Brain (organoid and tissue), 16 donors: ENCODE measurements at places on chromosomes 1 and 21.
A peak's percentile ranks its signal among the peaks of the same experiment; 100 is the strongest.

DNA sequence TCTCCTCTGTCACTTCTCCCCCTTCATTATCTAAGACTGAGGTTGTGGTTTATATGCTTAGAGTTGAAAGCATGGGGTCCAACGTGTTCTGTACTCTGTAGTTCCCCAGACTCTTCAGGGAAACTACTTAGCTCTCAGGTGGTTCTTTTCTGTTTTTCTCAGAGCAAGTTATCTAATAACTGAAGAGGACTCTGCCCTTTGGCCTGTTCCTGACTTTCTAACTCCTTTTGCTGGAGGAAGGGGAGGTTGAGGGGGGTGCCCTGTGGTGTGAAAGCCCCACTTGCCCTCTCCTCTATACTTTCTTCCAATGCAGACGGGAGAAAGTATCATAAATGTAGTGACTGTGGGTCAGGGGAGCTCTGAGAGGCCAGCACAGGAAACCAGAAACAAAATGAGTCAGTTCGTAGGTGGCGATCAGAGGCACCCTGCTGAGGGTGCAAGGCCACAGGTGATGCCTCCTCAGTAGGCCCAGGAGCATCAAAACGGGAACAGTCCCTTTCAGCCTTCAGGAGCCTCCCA is 5.0 kb downstream of the SLC25A44 start:
- no peak for DNase-seq

GRCh38 chr1:77193951-77194350 is 25.3 kb downstream of the PIGK start:
- no peak for DNase-seq

DNA sequence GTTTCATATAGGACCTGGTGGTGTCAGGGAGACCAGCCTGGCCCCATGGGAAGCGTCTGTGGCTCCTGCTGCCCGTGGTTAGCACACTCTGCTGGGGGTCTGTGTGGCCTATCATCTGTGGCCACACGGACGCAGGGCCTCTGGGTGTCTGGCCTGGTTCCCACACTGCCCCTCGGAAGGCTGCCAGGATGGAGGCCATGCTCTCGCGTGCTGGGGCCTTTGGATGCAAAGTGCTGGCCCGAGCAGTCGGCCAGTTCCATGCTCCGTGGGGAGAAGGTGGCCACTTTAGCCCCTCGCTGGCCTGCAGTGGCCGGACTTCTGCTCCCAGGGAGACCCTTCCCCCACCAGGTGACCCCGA is 20.8 kb upstream of the LRRC3 start:
- no peak for DNase-seq

DNA sequence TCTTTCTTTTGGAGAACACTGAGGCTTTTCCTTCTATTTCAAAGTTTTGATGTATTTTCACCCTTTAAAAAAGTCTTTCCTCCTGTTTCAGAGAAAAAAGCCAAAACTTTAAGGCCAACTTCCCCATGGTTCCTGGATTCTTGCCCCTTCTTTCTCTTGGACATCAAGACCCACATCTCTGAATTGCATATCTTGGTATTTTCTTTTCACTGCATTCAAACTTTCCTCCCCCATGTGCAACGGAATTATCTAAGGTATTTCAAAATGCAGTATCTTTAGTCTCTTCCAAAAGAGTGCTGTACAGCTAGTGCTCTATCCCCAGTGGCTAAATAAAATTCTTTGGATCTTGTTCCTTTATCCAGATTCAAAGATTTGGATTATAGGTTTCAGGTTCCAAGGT is 81.1 kb upstream of the TSPAN2 start:
- DNase-seq = no peak

- DNase-seq = no peak
These were observed 7.9 kb upstream of the GNPAT start for GRCh38 chr1:231232870-231233734.

DNA sequence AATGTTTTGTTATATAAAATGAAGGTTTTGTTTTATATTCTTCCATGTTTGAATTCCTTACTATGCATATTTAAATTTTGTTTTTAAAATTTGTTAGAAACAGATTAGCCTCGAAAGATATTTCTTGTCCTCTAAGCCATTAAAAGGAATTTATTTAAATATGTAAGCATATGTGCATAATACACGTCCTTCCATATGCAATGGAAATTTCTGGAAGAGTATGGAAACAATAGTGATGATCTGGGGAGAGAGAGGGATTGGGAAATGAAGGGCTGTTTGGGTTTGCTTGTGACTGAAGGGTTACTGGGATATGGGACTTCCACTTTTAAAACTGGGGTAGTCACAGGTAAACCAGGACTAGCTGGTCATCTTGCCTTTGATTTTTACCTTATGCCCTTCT is 21.1 kb downstream of the ECHDC2 start:
- no peak for DNase-seq

- no peak for DNase-seq
These were observed 4.8 kb downstream of the SIM2 start for GRCh38 chr21:36703626-36704280.

DNA sequence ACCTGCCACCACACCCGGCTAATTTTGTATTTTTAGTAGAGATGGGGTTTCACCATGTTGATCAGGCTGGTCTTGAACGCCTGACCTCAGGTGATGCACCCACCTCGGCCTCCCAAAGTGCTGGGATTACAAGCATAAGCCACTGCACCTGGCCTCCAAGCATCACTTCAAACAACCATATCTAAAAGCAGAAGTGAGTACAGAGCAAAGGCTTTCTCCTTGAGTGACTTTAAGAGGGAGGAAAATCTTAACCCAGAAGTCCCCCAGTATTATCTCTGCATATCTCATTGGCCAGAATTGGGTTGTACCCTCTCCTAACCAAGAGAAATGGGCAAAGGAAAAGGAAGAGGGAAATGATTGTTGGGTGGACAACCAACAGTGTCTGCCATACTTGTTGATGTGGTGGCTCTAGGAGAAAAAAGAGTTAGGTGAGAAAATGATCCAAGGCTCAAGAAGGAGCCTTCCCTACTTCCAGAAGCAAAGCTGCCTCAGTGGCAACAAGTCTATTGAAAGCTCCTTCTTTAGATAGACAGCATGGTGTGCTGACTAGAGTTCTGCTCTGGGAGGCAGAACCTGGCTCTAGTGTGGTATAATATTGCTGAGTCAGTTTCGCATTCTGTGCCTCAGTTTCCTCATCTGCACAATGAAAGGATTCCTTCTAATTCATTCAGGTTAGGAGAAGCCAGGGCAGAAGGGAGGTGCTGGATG is 16.8 kb upstream of the FOXE3 start:
- no peak for DNase-seq

- DNase-seq = peak; percentile 89
These were observed 107.8 kb downstream of the PLPPR5 start for GRCh38 chr1:98896711-98897445.

- peak; percentile 54 for DNase-seq
These were observed 9.6 kb downstream of the ZBTB17 start for GRCh38 chr1:15966081-15966955.

DNA sequence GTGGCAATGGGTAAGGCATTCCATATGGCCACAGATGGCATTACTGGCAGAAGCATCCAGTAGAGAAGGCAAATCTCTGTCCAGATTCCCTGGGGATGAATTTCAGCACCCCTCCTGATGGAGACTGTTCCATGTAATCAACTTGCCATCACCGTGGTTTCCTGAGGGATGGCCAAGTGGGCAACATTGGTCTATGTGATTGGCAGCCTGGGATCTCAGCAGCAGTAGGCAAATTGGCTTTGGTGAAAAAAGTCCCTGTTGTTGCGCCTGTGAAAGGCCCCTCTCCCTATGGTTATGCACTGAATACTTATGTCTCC is 19.3 kb downstream of the DMRTB1 start:
- no peak for DNase-seq

DNA sequence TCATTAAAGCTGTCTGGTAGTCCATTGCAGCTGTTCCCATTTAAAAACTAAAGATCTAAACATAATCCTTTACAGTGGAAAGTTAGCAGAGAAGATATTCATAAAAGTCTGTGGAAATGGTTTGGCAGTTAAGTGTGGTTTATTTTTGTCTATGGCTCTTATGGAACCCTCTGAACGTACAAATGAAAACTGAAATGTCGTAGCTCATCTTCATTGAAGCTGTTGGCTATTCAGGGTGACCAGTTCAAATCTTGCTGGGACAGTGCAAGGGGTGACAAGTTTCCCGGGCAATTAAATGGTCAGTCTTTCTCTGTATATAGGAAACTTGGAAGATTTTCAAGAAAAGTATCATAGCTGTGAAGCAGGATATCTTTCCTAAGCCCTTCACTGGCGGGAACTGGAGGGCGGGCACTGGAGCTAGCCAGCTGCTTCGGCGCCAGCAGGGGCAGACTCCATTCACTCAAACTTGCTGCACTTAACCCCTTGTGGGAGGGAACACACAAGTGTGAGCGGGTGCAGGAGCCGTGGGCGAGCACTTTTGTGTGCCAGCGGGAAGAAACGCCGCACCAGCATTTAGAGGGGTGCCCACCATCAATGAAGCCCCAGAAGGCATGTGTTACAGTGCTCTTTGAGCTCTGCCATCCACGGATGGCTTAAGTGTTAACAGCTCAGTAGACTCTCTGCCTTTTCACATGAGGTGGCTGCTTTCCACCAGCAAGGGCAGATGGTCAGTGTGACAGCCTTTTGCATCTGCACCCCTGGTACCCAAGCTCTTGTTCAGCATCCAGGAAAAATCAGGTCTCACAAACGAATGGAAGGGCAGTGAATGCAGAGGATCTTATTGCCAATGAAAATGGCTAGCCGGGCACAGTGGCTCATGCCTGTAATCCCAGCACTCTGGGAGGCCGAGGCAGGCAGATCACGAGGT is 232.1 kb upstream of the KAZN start:
- DNase-seq = peak; percentile 75

GRCh38 chr1:242811092-242811840 is 286.8 kb upstream of the PLD5 start:
- no peak for DNase-seq

- no peak for DNase-seq
These were observed 56.9 kb downstream of the MIER1 start for GRCh38 chr1:66981679-66982078.

DNA sequence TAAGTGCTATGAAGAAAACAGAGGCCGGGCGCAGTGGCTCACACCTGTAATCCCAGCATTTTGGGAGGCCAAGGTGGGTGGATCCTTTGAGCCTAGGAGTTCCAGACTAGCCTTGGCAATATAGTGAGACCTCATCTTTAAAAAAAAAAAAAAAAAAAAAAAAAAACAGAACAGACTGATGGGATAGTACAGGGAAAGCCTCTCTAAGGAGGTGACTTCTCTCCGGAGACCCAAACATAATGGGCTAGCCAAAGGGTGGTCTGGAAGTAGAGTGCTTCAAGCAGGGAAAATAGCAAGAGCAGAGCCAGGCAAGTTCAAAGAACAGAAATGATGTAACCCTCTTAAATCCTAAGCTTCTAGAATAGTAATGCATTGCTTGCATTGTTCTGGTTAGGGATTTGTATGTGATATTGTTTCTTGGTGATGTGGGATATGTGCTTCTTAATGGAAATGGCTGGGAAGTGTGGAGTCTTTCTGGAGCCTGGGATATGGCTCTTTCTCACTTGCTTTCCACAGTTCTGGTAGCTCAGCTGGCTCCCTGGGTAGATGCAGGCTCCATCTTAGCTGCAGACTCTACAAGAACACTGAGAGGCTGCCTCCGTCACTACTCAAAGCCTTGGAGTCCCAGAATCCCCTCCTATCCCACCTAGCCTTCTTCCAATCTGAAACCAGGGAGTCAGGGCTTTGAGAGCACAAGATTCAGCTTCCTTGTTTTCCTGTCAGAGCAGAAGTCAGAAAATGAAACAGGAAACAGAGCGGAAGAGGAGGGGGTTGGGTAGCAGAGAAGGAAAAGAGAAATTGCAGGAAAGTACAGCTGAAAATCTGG is 1.9 kb upstream of the PIGV start:
- DNase-seq = peak; percentile 37

- DNase-seq = no peak
These were observed 36.1 kb upstream of the RUNX3 start for GRCh38 chr1:24966121-24966723.

GRCh38 chr1:101309334-101310311 is 72.8 kb downstream of the S1PR1 start:
- peak; percentile 95 for DNase-seq

- DNase-seq = no peak
These were observed 78.0 kb upstream of the KCNJ6 start for GRCh38 chr21:37994211-37994610.

DNA sequence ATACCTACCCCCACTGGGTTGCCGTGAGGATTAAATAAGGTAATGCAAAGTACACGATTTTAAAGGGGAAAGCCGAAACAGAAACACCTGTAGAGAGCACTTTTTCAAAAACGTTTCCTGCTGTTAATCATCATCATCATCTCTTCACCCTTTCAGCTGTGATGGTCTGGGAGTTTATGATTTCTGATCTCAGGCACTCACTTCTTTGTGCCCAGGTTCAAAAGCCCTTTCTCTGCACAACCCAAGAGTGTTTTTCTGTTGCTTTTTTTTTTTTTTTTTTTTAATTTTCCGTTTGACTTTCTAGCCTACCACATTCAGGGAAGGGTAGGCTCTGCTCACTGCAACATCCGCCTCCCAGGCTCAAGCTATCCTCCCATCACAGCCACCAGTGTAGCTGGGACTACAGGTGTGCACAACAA is 936 bp upstream of the UBXN11 start:
- DNase-seq = no peak

DNA sequence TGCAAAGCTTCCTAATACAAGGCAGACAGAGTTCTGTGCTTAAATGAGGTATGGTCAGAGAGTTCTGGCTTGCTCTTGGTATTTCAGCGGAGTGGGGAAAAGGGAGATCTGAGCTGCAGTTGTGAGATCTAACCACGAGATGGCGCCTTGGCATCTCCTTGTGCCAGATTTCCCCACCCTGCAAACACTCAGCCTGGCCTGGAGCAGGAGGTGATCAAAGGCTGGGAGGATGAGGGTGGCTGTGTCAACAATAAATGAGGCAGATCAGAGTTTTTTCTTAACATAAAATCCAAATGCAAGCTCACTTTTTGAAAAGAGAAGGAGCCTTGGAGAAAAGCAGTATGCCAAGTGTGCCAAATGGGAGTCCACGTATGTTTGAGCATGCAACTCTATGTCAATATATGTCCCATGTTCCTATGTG is 4.1 kb upstream of the TFAP2E start:
- peak; percentile 90 for DNase-seq

- DNase-seq = peak; percentile 79
These were observed 71.6 kb downstream of the PLEKHA6 start for GRCh38 chr1:204288021-204288588.
